Temporal lobe (tissue), 4 donors: ENCODE measurements at places on chromosomes 4 and X. TPM values are rescaled to one million over a fixed set of nuclear protein-coding genes. Genes with fewer than 3 reads are reported as not detected.

Gene RAB39B
- 24.6 TPM for total RNA-seq

Gene PAGE5
- not detected for total RNA-seq

Gene CFAP299
- 0.74 TPM for total RNA-seq

Gene KLKB1
- 0.74 TPM for total RNA-seq

Gene NBDY
- 6.1 TPM for total RNA-seq

Gene SMIM31
- not detected for total RNA-seq

Gene ABCG2
- 15.5 TPM for total RNA-seq

Gene FOXP3
- 0.25 TPM for total RNA-seq
